ENCODE measurements at places on chromosomes 5 and 9.

DNA sequence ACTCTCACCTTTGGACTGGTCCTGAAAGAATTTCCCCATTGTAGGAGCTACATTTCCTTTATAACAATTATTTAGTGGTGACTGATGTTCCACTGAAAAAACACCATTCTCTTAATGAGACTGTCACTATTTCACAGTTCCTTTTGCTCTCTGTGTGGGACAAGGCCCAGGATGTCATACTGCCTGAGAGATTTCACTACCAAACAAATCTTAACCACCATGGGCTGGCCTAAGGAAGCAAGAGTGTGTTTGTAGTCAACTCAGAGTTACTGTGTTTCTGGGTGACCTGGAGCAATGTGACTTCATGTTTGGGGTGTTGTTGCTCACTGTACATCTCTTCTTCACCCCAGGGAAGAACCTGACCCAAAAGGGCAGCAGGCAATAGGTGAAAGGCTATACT lies 50.1 kb upstream of the ZNF608 start:
- DNase-seq: no peak

- DNase-seq: no peak
These were observed 109.1 kb downstream of the MACIR start for GRCh38 chr5:103367702-103368101.

DNA sequence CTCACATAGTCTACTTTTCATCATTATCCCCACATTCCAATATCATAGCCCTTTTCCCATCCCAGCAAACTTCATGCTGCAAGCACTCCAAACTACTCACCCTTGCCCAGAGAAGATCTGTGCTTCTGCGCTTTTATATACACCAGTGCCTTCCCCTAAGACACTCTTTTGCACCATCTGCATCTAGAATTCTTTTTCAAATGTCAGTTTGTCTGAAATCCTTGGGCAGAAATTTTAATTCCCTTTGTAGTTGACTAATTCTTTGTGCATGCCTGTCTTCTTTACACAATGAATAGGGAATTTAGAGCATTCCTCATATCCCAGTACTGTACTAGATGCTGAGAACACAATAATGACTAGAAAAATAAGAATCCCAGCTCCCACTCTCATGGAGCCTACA lies 298.9 kb downstream of the KCNN2 start:
- no peak for DNase-seq

DNA sequence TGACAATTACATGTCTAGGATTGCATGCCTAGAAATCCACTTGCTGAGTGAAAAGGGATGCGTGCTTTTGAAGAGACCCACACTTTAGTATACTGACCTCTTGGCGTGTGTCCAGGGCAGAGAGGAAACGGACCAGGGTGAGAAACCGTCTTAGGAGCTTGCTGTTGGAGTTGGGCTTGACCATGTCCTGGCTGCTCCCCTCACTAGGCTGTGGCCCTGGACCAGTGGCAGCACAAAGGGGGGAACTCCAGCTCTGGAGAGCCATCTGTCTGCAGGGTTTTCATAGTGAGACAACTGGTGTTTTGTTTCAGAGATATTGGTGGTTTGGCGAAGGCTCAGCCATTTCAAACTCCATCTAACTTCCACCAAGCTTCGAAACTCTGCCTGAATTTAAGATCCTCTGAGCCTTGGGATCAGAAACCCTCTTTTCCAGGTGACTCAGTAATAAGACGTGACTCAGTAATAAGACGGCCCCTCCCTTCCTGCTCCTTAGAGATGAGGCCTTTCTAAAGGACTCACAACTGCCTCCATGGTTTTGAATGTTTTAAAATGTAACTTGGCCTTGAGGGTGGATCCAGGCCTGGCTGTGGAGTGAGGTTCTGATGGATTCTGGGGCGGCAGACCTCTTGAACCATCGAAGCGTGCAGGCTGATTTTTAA lies 165.8 kb downstream of the MELK start:
- no peak for DNase-seq

GRCh38 chr5:95876782-95877181 lies 54.3 kb upstream of the GLRX start:
- no peak for DNase-seq

- no peak for DNase-seq
These were observed 15.5 kb downstream of the SPATA31E1 start for GRCh38 chr9:87898151-87898550.

- no peak for DNase-seq
These were observed 208.5 kb upstream of the KCNN2 start for GRCh38 chr5:114153392-114153791.

GRCh38 chr9:16206518-16206917 lies 653.7 kb downstream of the CCDC171 start:
- DNase-seq: no peak
